Chondrocyte (in vitro differentiated cells): ENCODE measurements at places on chromosomes 11 and 22. TPM values are rescaled to one million over a fixed set of nuclear protein-coding genes. Genes with fewer than 3 reads are reported as not detected.

DNA sequence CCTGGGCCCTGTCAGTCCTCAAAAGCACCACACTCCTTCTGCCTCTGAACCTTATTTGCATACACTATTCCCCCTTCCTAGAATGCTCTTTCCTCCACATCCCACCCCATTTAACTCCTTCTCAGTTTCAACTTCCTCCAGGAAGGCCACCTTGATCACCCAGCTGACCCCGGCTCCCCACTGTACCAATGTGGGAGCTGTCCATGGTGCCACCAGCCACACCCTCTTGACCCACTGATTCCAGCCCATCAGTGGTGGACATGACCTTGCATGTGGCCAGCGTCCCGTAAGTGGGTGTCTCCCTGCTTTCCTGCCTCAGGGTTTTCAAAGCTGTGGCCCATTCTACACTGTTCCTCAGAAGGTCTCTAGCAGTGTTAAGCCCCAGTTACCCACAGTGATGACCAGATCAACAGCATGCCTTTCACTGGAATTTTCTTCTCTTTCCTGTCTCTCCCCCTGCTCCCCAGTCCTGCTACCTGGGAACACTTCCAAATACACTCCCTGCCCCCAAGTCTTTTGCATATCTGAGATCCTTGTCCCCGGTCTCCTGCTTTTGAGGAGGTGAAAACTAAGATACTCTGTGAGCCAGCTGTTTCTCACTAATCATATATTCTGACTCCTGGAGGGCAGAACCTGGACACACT, 346.6 kb downstream of the MN1 start:
- DNase-seq = no peak

GRCh38 chr11:4527926-4528325, 17.1 kb upstream of the OR52M1 start:
- no peak for DNase-seq

GRCh38 chr11:63212742-63213141, 30.7 kb downstream of the SLC22A25 start:
- DNase-seq = no peak

DNA sequence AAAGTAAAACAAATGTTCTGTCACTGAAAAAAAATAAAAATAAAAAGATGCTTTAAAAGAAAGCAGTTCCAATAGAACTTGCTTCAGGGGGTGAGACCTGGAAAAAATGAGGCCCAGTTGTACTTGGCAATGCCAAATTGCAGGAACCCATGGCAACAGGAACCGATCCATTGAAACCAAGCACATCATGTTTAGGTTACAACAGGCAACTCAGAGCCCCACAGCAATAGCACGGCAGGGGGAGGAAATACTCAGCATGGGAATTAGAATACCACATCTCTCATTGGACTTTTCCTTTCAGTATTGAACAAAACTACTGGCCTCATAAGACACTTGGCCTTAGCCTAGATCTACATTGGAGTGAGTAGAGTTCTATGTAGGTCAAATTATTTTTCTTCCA, 84.3 kb downstream of the MSANTD4 start:
- no peak for DNase-seq

DNA sequence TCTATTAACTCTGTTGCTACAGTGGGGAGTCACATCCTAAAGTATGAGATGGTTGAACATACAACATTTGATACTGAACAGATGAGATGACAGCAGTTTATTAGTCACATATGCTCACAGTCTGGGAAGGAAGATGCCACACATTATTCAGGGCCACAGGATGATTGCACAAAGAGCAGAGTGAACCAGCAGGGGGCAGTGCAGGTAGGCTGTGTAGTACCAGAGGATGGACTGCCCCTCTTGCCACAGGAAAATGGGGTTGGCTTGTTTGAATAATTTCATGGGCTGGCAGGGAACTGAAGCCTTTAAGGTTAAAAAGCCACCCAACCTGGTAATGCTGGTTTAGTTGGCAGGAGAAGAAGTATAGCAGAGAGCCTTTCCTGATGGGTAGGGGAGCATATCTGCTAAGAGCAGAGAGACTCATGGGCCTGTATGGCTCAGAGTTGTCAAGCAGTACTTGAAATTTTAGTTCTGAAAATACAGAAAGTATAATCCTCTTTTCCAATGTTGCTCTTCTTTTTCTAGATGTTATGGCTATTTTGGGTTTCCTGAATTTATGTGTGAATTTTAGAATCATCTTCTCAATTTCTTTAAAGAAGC, 180.4 kb upstream of the B3GAT1 start:
- DNase-seq = peak; percentile 12

GRCh38 chr11:36009473-36009872, 65.6 kb downstream of the LDLRAD3 start:
- no peak for DNase-seq

- no peak for DNase-seq
Measured at GRCh38 chr22:39518144-39518786, 2.1 kb upstream of the ATF4 start.

- DNase-seq = no peak
Measured at GRCh38 chr11:42620796-42621195, 691.0 kb upstream of the API5 start.

DNA sequence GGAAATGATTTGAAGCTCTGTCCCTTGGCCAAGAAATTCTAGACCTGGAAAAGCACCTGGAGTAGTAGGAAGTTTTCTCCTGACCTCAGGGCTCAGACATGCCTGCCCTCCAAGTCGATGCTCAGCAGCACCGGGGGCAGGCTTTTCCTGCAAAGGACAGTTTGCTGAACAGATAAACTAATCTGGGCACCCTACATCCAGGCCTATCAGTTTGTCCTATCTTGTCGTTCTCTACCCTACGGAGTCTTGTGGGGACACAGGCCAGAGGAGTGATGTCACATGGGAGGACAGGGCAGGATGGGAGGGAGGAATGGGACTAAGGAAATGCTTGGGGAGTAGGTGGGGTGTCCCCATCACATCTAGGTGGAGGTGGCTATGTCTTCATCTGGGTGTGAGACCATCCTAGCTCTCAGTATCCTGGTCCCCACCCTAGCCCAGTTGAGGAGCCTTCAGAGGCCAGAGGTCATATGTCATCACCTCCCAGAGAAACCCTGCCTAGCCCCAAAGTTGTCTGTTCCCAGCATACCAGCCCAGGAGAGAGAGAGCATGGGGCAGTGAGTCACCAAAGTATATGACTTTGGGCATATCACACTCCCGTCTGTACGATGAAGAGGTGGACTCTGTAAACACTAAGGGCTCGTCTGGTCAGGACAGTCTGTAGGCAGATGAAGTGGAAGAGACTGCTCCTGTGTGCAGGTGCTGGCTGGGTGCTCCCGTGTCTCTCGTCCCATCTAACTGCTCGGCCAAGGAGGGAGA, 18.1 kb upstream of the FCHSD2 start:
- DNase-seq = no peak

DNA sequence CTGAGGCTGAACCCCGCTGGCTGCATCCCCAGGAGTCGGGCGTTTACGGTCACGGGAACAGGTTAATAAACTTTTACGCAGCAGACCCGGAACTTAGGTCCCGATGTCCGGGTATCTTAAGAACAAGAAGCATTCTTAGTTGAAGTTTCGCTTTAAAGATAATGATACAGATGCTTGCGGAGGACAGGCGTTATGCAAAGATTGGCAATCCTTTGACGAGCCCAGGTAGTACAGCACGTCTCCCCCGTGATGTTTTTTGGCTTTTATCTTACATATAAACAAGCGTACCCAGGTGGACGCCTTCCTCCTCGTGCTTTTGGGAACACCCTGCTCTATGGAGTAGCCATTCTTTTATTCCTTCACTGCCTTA, 871 bp upstream of the TOLLIP start:
- no peak for DNase-seq

GRCh38 chr11:117226388-117227385, 5.2 kb downstream of the PCSK7 start:
- DNase-seq = no peak

- no peak for DNase-seq
Measured at GRCh38 chr11:60204922-60205321, 22.0 kb upstream of the MS4A6A start.

- no peak for DNase-seq
Measured at GRCh38 chr11:127481391-127481790, 480.8 kb upstream of the KIRREL3 start.

- DNase-seq = no peak
Measured at GRCh38 chr11:106608677-106609076, 409.6 kb downstream of the GUCY1A2 start.

DNA sequence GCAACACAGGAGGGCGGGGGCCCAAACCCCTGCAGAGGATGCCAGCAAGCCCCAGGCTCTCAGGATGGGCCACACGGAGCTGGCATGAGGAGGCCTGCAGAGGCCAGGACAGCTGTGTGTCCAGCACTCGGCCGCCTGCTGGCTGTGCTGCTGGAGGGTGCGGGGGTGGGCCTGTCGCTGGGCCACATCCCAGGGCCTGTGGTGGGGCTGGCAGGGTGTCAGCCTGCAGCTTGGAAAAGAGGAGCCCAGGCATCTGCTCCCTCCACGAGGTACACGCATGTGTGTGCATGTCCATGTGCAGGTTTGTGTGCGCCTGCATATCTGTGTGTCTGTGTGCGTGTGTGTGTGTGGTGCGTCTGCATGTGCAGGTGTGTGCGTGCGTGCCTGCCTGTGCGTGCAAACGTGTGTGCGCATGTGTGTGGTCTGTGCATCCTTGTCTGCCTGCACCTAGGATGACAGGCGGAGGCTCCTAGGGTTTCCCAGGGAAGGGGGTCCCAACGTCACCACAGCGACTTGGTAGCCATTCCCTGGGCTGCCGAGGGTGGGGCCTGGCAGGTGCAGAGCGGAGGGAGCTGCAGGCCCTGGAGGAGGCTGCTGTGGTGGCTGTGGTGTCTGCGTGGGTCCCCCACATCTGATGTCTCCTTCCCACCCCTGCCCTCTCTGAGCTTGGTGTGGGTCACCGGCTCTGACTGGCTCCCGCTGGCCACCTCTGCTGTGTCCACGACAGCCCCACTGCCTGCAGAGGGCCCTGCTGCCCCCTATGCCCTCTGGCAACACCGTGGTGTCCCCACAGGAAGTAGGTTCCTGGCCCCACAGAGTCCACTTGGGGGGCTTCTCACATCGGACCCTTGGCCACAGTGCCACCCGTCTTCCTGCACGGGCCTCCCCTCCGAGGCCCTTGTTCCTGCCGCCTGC, 17.1 kb downstream of the BRSK2 start:
- DNase-seq = no peak

- peak; percentile 57 for DNase-seq
Measured at GRCh38 chr22:49097171-49097925, 730.3 kb downstream of the BRD1 start.

- DNase-seq = no peak
Measured at GRCh38 chr11:8276528-8276927, 12.8 kb upstream of the LMO1 start.

DNA sequence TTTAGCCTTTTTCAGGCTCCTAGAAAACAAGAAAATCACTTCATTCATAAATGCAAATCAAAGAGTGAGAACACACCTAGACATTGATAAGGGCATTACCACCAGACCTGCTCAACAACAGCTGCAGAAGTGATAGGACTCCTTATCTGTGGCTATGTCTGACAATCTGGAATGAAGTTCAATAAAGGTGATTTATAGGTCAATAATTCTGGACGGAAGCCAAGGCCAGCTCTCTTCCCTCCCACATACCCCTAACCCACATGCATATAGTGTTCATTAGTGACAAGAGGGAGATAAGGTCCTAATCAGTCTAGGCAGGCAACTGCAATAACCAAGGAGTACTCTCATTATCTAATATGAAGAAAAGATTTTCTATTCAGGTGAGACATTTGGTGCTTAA, 111.3 kb downstream of the ETS1 start:
- no peak for DNase-seq

- DNase-seq = no peak
Measured at GRCh38 chr11:63563201-63564055, at the start of gene PLAAT2. PLAAT2 (minus strand) TSS chr11:63563379; CDS start chr11:63563324, 55 bp downstream.

DNA sequence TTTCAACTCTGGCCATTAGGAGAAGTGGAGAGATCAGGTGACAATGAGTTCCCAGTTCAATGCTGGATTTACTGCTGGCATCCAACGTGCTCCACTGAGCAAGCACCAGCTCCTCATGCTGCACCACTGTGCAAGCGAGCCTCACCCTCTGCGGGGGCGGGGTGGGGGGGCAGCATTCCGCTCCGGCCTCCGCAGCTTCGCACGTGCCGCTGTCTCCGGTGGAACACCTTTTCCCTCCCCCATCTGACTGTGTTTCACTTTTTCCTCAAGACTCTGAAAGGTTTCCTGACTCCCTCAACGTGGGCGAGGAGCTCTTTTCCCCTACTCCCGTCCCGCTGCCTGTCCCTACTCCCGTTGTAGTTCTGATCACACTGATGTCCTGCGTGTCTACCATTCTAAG, 835 bp upstream of the RHOD start:
- DNase-seq = no peak

GRCh38 chr11:128727796-128728431, 34.0 kb downstream of the FLI1 start:
- no peak for DNase-seq

GRCh38 chr22:30245181-30245984, 1.2 kb downstream of the LIF start:
- DNase-seq = no peak

DNA sequence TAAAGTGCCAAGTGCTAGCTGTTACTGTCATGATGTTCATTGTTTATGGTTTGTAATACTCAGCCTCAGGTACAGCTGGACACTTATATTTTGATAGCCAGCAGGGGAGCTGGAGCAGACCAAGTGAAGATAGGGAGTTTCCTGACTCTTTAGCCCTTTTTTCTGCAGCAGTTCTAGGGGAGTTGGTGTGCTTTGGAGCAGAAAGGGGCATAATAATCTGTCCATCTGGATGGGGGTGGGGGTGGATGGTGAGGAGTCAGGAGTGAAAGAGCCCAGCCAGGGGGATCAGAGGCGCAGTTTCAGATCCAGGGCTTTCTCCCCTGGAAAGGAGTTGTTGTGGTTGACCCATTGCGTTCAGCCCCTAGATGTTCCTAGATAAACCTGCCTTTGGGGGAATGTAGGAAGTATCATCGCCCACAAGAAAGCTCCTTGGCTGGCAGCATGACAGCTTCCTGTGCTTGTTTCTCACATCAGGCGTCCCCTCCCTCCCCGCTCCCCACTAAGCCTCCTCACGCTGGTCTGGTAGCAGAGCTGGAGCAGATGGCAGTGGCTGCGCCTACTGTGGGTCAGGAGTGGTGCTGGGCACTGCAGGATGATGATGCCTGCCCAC, 41.9 kb downstream of the MED15 start:
- no peak for DNase-seq

LRRN4CL gene
- 0.20 to 0.51 TPM (median 0.21 TPM) in 3 replicates for total RNA-seq

PRCP gene
- total RNA-seq = 51.2 to 58.9 TPM (median 56.6 TPM) in 3 replicates

TRIM29 gene
- total RNA-seq = not detected in 3 replicates

MYEOV gene
- 0.87 TPM in 1 of 3 replicates, not detected in the others for total RNA-seq

OR8G1 gene
- total RNA-seq = not detected in 3 replicates

ST14 gene
- 0.10 TPM in 2 of 3 replicates, not detected in the other for total RNA-seq

GPR83 gene
- 0.05 TPM in 1 of 3 replicates, not detected in the others for total RNA-seq

DGAT2 gene
- 1.3 to 1.6 TPM in 2 of 3 replicates, not detected in the other for total RNA-seq

OR51E1 gene
- 0.22 to 1.6 TPM (median 1.2 TPM) in 3 replicates for total RNA-seq

RAB39A gene
- total RNA-seq = not detected in 3 replicates

FAM111B gene
- total RNA-seq = 1.3 to 7.6 TPM (median 1.6 TPM) in 3 replicates

RIMBP3C gene
- total RNA-seq = 0.22 to 0.75 TPM (median 0.38 TPM) in 3 replicates

GRM5 gene
- 0.41 to 2.0 TPM (median 0.52 TPM) in 3 replicates for total RNA-seq

C11orf16 gene
- total RNA-seq = not detected in 3 replicates

C11orf42 gene
- not detected in 3 replicates for total RNA-seq

PLEKHB1 gene
- total RNA-seq = 2.0 to 2.9 TPM in 2 of 3 replicates, not detected in the other
